ENCODE measurements at places on chromosomes 6 and 20.

DNA sequence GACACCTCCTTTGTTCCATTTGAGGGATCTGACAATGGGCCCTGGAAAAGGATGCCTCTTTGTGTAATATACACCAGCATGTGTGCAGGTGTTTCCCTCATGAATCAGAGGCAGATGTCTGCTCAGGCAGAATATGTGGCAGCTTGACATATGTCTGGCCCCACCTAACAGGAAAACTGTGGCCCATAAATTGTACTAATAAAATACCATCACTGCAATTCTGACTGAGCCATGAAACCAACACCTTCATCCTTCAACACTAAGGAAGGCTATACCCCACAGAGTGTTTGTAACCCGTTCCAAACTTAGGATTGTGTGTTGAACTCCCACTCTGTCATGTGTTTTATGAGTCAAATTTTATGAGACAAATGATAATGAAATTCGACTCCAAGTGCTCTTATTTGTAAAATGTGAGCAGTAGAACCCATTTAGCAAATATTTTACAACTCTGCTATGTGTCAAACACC lies 22.7 kb downstream of the LAMA4 start:
- DNase-seq, result peak; percentile 55

DNA sequence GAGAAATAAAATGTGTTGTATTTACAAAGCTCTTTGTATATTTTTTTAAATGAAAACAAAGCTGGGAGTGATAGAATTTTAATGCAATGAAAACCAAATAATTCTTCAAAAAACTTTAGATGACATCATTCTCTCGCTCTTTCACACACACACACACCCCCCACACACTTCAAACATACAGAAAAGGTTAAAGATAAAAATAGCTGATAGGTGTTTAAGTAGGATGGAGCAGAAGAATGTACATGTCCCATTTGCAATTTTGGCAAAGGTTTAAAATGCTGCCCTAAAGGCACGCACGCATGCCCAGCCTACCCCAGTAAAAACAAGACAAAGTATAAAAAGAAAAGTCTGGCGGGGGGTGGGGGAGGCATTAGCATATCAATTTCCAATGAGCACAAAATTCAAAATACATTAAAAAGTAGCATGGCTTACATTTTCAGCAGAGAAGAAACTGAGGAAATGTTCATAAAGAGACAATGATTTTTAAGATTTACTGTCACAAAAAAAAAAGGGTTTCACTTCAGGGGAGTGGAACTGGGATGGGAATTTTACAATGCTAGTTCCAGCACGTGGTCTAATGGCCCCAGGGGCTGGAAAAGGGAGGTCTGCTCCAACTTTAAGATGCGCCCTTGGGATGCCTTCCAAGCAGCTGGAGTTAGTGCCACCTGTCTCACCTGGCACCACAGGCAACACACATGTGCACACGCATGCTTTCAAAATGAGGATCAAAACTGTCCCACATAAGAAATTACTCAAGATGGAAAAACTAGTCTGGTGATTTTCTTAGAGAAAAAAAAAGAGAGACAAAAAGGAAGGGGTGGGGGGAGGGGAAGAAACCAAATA lies 55.1 kb upstream of the NFATC2 start:
- DNase-seq, result no peak

- peak; percentile 28 for DNase-seq
These were observed 271.1 kb upstream of the CHD6 start for GRCh38 chr20:41889126-41889843.

- DNase-seq, result no peak
These were observed 538.6 kb upstream of the RNF217 start for GRCh38 chr6:124423621-124424020.

- DNase-seq, result no peak
These were observed 377.1 kb downstream of the CENPW start for GRCh38 chr6:126716826-126717509.

- DNase-seq, result no peak
These were observed 236.9 kb downstream of the CD109 start for GRCh38 chr6:73932866-73933265.

DNA sequence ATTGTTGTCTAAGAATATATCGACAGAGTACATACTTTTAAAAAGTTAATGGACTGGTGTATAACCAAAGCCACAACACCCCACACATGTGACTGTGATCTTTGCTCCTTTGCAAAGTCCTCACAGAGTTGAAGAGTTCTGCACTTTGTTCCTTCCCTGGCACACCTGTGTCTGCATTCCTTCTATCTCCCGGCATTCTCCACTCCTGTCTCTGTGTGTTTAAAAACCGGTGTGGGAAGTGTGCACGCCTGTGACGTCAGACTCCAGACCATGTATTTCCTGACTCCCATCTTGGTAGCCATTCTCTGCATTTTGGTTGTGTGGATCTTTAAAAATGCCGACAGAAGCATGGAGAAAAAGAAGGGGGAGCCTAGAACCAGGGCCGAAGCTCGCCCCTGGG lies at the start of gene IYD:
Gene IYD, plus strand, starts transcription at position 251 of the 400 bp plus-strand sequence. Its CDS starts 20 bp downstream, at position 271.
- no peak for DNase-seq

DNA sequence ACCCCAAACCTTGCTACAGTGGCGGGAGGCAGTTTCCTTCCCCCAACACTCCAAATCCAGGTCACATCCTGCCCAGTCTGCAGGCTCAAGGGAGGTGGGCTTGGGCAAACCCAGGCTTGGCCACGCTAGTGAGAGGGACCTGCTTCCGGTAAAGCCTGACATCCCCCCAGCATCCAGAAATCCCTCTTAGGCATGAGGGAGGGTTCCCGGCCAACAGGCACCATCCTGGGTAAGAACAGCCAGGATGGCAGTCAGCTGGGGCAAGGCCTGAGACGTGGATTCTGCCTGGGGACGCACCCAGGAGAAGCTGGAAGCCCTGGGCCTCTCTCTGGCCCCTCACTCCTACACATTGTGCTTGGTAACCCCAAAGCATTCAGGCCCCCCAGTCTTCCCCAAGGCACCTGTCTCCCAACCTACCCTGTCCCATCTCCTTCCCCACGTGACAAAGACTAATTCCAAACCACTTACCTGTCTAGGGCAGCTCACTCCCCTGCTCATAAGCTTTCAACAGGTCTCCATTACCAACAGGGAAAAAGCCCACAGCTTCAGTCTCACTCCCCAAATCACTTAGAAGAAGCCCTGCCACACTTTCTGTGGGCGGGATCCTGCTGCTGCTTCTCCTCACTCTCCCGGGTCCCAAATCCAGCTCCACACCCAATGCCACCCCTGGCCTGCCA lies 2.1 kb downstream of the C20orf144 start:
- DNase-seq, result no peak

GRCh38 chr20:61387954-61388348 lies 135.9 kb downstream of the CDH4 start:
- no peak for DNase-seq

Data from NCI-H1417 (cell line).